Stimulated activated CD4-positive, alpha-beta T cell treated with anti-CD3 and anti-CD28 coated beads, Interleukin-12 subunit alpha, Interleukin-12 subunit beta, amount 100 ng/mL, for 4 hours (primary cell): ENCODE measurements at places on chromosomes 16 and 17.
A peak's percentile ranks its signal among the peaks of the same experiment; 100 is the strongest.

GRCh38 chr17:75031972-75032719, 14.6 kb downstream of the ATP5PD start:
- DNase-seq, result peak; percentile 47

GRCh38 chr17:3921006-3921405, 4.7 kb upstream of the P2RX1 start:
- no peak for DNase-seq

DNA sequence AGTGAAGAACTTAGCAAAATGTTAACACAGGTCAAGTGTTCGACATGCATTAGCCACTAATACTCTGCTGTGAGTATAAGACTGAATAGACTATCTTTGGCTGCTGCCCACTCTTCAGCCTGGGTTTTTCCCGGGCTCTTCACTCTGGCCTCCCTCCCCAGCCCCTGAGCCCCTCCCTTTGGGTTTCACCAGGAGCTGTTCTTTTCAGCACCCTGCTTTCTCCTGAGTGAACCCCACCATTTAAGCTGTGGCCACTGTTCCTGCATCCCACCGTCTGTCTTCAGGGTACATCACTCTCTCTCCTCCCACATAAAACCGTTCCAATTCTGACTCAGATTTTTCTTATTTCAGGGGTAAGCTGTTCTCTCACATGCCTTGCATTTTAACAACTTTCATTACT, 92.0 kb upstream of the ASIC2 start:
- no peak for DNase-seq

- DNase-seq, result no peak
These were observed 69.7 kb upstream of the FA2H start for GRCh38 chr16:74844041-74844980.

- no peak for DNase-seq
These were observed 166.5 kb upstream of the ANKFN1 start for GRCh38 chr17:55986817-55987216.

GRCh38 chr17:33989361-33990148, 265.5 kb upstream of the CCL2 start:
- no peak for DNase-seq

DNA sequence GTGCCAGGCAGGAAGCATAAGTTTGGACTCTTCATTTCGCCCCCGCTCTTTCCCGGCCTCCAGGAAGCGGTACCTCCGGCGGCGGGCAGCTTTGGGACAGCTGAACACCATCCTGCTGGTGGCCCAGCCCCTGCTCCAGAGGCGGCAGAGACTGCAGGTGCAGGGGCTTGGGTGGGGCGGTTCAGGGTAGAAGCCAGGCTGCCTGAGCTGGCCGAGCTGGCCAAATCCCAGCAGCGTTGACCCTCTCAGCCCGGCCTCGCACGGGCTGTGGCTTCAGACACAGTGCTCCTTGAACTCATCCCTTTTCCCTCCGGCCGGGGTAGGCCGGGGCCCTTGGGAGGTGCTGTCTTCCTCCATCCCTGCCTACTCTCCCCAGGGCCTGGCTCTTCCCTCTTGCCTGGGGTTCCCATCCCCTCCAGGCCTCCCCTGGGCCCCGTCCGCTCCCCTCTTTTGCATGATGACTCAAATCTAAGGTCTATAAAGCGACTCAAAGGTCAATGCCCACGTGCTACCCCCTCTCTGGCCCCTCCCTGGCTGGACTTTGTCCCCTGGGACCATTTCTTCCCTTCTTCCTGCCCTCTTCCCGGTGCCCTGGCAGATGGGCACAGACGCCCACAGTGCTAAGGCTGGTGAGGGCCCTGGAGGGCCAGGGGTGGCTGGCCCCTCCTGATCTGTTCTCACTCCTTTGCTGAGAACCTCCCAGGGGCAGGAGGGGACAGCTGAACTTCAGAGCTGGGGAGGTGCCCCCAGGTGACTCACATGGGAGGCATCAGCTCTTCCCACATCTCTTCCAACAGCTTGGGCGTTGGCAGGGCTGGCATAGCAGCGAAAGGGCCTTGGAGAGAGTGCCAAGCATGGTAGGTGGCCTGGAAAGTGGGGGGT, 22.7 kb downstream of the MYO15B start:
- DNase-seq, result no peak

DNA sequence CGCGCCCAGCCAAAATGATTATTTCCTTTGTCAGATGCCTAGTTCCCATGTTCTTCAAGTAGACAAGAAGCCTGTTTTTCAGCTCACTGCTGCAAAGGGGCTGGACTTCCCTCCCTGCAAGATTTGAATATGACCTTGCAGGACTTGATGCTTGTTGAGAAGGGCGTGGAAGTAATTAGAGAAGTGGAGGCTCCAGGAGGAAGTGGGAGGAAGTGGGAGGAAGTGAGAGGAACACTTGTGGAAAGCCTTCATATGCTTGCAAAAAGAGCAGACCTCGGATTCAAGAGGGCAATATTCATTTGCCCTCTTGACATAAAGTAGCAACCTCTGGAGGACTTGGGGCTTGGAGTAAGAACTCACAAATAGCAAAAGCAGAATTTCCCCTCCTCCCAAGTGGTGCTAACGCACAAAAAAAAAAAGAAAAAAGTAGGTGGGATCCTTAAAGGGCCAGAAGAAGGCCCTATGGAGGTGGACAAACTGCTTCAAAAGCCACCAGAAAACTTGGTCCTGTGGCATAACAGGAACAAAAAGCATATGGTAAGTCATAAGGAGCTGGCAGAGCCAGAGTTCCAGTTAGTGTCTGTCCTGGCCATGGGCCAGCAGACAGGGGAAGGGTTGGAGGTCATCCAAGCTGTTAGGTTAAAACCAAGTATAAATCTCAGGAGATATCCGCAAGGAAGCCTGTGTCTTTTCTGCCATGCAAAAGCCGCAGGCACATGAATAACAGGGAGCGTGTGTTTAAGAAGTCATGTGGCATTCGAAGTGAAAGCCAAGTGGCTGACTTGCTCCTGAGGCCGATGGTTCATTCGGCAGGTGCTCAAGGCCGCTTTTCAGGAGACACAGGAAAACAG, 20.6 kb upstream of the PRKAR1A start:
- DNase-seq, result no peak

- no peak for DNase-seq
These were observed 60.8 kb upstream of the MED9 start for GRCh38 chr17:17416007-17416399.

- DNase-seq, result no peak
These were observed 47.9 kb downstream of the LYRM1 start for GRCh38 chr16:20948444-20948843.

DNA sequence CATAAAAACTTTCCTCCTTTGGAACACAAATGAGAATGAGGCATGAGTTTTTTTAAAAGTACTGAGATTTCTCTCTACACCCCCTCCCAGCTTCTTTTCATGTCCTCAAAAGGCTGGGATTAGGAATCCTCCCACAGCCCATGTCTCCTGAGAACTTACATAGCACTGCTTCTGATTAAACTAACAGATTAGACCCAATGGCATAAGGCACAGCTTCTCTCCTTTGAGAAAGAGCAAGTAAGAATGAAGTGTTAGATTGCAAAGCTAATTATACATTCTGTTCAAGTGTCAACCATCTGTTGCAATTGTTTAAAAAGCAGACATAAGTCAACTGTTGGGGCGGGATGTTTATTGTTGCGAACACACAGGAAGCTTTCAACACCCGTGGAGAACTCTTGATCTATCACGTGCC, 715.1 kb downstream of the CDH11 start:
- no peak for DNase-seq

- no peak for DNase-seq
These were observed 21.5 kb downstream of the TMEM235 start for GRCh38 chr17:78252701-78253635.

- DNase-seq, result no peak
These were observed 43.7 kb upstream of the ZNF750 start for GRCh38 chr17:82883419-82884031.

DNA sequence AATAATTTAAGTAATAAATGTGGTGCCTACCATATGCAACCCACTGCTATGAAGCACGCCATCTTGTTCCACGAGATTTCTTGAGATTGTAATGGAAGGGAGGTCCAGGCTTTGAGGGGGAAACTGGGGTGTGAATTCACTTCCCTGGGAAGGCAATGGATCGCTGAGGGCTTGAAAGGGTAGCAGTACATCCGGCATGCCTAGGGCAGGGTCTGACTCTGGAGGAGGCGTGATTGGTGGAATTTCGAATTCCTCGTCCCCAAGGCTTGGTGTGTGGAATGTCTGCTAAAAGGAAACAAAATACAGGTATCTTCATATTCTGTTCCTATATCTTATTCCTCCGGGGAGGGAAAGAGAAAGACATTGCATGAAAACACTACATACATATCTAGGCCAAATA, 83.0 kb downstream of the TOX3 start:
- DNase-seq, result no peak

GRCh38 chr16:20136446-20136968, 62.8 kb upstream of the GPR139 start:
- DNase-seq, result no peak

- DNase-seq, result no peak
These were observed 82.1 kb downstream of the GPR139 start for GRCh38 chr16:19991614-19992013.

GRCh38 chr17:66272811-66273585, 29.4 kb upstream of the PRKCA start:
- no peak for DNase-seq

GRCh38 chr16:75801307-75801706, 75.0 kb upstream of the CPHXL start:
- no peak for DNase-seq

- no peak for DNase-seq
These were observed 8.2 kb downstream of the TUBG2 start for GRCh38 chr17:42667088-42667951.

- no peak for DNase-seq
These were observed 113.4 kb downstream of the ENGASE start for GRCh38 chr17:79188048-79188447.

- DNase-seq, result no peak
These were observed 219.8 kb downstream of the KATNIP start for GRCh38 chr16:27769561-27770255.
